ENCODE measurements at places on chromosomes 2 and 18. TPM values are rescaled to one million over a fixed set of nuclear protein-coding genes. Genes with fewer than 3 reads are reported as not detected.

The NDUFAF7 gene
- total RNA-seq: 16.6 TPM

The CCDC148 gene
- total RNA-seq: 3.5 TPM

The DPP10 gene
- not detected for total RNA-seq

The GALM gene
- total RNA-seq: 8.2 TPM

The EMX1 gene
- total RNA-seq: not detected

The LAMA1 gene
- total RNA-seq: 6.4 TPM

The FSHR gene
- not detected for total RNA-seq

The PLGLB2 gene
- not detected for total RNA-seq

The ALPG gene
- 0.03 TPM for total RNA-seq

The MOGAT1 gene
- total RNA-seq: not detected

The SP140 gene
- total RNA-seq: 2.2 TPM

The RAB10 gene
- 92.7 TPM for total RNA-seq

The KLHL29 gene
- 1.1 TPM for total RNA-seq

The AGXT gene
- total RNA-seq: not detected

The GALR1 gene
- not detected for total RNA-seq

The NRP2 gene
- 13.2 TPM for total RNA-seq

The LYG2 gene
- not detected for total RNA-seq

The SKOR2 gene
- total RNA-seq: not detected

The FAP gene
- 21.1 TPM for total RNA-seq

The CD8B gene
- not detected for total RNA-seq

The CRYGD gene
- total RNA-seq: not detected

The PPP1R1C gene
- total RNA-seq: not detected

The CXCR4 gene
- 0.22 TPM for total RNA-seq

The RNF144A gene
- total RNA-seq: 7.3 TPM

The CTNNA2 gene
- total RNA-seq: not detected

The FAM110C gene
- total RNA-seq: not detected

The GREB1 gene
- total RNA-seq: not detected

The C2orf66 gene
- total RNA-seq: 0.05 TPM

The SRD5A2 gene
- not detected for total RNA-seq

The ARHGAP28 gene
- total RNA-seq: 1.9 TPM

The CENPA gene
- total RNA-seq: 17.9 TPM

The ITPRID2 gene
- total RNA-seq: 109 TPM

The RPRM gene
- not detected for total RNA-seq

The AOX1 gene
- 19.5 TPM for total RNA-seq

The MC2R gene
- not detected for total RNA-seq

The TIGD1 gene
- total RNA-seq: 3.7 TPM

The ALLC gene
- total RNA-seq: not detected

The SH3RF3 gene
- total RNA-seq: 6.1 TPM

The IL1RN gene
- not detected for total RNA-seq

The CDH19 gene
- not detected for total RNA-seq

The PDCD1 gene
- total RNA-seq: not detected

The TRIM43 gene
- not detected for total RNA-seq

The SOX11 gene
- 0.05 TPM for total RNA-seq

The GPATCH11 gene
- 15.5 TPM for total RNA-seq

The ZNF804A gene
- total RNA-seq: 8.0 TPM

The CNGA3 gene
- not detected for total RNA-seq

The NLRC4 gene
- not detected for total RNA-seq

The TRIB2 gene
- total RNA-seq: 16.4 TPM

The MLPH gene
- not detected for total RNA-seq

The NEB gene
- total RNA-seq: 0.03 TPM

The DNAJC27 gene
- total RNA-seq: 4.4 TPM

The CCDC121 gene
- total RNA-seq: 2.9 TPM
